ENCODE measurements at places on chromosomes 2 and 18.

DNA sequence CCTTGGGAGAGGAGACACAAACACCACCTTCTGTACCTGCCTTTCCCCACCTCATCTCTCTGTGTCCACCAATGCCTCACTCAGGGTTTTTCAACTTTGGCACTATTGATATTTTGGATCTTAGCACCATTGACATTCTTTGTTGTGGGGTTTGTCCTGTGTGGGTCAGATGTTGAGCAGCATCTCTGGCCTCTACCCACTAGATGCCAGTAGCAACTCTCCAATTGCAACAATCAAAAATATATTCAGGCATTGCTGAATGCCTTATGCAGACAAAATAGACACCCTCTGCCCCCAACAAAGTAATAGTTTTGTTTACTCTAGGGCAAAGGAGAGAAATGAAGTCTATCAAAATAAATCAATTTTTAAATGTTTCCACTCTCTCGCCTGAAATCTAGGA is 1384.3 kb upstream of the NXPH2 start:
- no peak for DNase-seq

- DNase-seq = no peak
Measured at GRCh38 chr2:238176613-238177012, 17.8 kb downstream of the ERFE start.

DNA sequence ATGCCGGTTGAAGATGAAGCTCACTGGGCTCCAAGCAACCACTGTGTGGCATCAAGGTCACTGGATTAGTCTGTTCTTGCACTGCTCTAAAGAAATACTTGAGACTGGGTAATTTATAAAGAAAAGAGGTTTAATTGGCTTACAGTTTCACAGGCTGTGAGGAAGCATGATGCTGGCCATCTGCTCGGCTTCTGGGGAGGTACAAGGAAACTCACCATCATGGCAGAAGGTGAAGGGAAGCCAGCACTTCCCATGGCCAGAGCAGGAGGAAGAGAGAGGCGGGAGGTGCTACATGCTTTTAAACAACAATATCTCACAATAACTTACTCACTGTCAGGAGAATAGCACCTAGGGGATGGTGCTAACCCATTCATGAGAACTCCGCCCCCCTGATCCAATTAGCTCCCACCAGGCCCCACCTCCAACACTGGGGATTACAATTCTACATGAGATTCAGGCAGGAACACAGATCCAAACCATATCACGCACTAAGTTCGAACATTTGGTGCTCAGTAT is 109.7 kb upstream of the MGAT5 start:
- DNase-seq = no peak

GRCh38 chr2:170253721-170254230 is 75.8 kb downstream of the MYO3B start:
- no peak for DNase-seq

DNA sequence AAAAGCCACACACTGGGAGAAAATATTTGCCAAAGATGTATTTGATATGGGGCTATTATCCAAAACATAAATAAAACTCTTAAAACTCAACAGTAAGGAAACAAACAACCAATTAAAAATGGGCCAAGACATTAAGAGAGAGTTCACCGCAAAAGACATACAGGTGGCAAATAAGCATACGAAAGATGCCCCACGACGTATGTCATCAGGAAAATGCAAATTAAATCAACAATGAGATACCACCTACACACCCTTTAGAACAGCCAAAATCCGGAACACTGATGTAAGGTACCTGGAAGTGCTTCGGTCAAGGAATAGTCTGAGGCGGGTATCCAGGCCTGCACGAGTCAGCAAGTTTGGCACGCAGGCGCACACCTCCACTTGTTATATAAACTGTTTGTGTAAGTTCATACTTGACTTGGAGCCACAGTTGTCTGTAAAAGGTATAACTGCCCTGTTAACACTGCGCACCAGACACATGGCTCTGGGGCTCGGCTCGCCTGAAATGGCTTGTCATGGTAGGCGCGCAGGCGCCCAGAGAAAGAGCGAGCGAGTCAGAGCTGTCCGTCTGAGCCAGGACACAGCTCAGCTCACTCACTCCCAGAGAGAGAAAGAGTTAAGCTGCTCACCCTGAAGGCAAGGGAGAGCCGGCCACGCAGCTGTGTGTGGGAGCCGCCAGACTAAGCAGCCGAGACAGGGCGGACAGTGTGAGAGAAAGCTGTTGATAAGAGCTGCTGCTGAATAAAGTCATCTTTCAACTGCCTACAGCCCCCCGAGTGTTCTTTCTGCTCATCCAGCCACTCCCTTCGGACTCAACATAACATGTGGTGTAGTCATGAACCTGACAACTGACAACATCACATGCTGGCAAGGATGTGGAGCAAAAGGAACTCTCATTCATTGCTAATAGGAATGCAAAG is 87.3 kb downstream of the HNRNPLL start:
- DNase-seq = no peak

GRCh38 chr2:127703282-127703681 is 2.0 kb downstream of the SFT2D3 start:
- DNase-seq = no peak

- DNase-seq = no peak
Measured at GRCh38 chr18:22838639-22839277, 94.4 kb upstream of the RBBP8 start.

DNA sequence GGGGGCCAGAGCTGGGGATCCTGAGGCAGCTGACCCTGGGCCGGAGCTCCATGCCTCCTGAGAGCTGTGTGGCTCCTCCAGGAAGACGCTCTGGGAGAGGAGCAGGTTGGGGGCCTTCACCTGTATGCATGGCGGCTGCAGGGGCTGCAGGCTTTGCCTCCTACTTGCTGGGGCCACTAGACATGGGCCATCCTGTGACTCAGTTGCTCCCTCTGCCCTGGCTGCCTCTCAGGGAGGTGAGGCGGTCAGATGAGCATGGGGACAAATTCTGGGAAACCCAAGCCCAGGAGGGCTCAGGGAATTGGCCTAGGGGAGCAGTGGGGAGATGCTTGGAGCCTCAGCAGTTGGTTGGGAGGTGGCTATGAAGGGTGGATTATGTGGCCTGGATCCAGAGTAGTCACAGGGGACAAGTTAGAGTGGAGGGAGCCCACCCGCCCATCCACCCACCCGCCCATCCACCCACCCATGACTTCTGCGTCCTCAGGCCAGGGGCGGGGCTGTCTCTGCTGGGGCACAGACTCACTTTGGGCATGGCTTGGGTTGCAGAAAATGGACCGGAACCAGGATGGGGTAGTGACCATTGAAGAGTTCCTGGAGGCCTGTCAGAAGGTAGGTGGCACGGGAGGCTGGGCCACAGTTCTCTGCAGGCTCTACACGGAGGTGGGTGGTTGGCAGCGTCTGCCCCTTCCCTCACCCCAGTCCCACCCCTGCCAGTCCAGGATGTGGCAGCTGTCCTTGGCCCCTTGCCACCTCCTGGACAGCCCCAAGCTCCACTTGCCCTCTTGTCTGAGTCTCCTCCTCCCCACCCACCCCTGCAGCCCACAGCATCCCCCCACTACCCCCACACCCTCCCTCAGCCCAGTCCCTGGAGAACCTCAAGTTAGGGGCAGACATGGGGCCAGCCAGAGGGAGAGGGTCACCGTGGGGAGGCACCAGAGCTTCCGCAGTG is 19.5 kb upstream of the FAHD2A start:
- no peak for DNase-seq

DNA sequence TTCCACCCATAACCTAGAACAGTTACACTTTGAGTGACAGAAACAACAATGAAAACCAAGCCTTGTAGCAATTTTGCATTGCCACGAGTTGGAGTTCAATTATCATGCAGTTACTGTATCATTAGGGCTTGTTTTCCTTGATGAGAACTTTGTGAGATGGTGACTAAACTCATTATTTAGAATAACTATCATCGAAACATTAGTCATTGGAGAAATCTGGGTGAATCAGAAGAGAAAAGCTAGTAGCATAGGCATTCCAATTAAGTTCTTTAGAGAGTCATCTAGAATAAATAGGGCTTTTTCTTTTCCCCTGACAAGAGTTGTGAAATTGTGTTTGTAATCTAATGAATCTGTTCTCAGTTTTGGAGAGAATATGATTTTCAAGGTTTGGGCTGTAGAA is 122.8 kb upstream of the DOCK10 start:
- DNase-seq = no peak

- peak; percentile 53 for DNase-seq
Measured at GRCh38 chr2:179340678-179341077, 76.0 kb upstream of the SESTD1 start.

DNA sequence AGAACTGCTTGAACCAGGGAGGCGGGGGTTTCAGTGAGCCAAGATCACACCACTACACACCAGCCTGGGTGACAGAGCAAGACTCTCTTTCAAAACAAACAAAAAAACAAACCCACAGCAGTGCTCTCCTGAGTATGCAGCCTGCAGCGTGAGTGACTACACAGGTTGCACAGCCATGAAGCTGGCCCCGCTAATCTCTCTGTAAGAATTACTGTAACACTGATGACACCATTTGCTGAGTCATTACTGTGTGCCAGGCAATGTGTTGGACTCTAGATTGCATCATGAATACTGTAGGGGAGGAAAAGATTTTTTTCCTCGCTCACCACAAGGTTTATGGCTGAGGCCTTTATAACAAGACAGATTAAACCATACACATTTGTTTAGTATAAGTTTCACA is 118.6 kb upstream of the ATP8B1 start:
- DNase-seq = no peak

- DNase-seq = no peak
Measured at GRCh38 chr2:240790370-240791220, 29.4 kb downstream of the KIF1A start.

DNA sequence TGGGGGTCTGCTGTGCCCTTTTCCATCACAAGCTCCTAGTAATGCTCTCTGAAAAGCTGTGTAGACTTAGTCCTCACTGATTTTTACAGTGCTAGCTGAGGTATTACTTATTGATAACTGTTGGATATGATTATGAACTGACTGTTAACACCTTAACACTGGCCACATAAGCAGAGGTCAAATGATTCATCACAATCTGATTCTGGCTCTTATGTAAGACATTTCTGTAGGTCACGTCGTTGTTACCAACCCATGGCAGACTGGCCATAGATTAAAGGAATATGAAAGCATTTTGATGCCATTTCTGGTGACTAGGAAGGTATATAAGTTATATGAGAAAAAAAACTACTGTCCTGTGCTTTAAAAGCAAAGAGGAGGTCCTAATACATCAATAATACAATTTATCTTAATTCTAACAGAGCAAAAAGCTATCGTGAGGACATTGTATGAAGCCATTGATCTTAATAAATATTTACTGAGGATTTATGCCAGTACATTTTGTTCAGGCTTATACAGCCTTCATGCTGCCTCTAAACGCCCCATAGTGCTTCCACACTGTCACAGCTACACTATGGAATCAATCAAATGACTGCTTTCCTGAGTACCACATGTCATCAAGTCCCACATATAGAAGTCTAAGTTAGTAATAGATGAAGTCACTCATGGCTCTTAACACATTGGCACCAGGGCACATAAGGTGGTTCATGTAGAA is 6.9 kb upstream of the RND3 start:
- no peak for DNase-seq

DNA sequence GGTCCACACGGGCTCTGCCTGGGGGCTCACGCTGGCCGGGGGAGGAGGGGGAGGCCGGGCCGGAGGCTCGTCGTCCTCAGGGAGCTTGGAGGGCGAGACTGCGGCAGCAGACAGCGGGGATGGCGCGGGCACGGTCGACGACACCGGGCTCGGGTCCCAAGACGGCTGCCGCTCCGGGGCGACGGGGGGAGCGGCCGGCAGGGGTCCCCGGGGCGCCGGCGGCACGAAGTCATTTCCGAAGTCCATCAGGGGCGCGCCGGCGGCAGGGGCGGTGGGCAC is 491 bp downstream of the RTN4 start:
- no peak for DNase-seq

GRCh38 chr18:44683556-44683955 is 2.9 kb downstream of the SETBP1 start:
- DNase-seq = no peak

GRCh38 chr2:212359425-212360067 is 179.1 kb downstream of the ERBB4 start:
- peak; percentile 30 for DNase-seq

GRCh38 chr2:238458651-238459050 is 31.9 kb downstream of the ASB1 start:
- DNase-seq = no peak

- no peak for DNase-seq
Measured at GRCh38 chr2:65661980-65662653, 229.7 kb upstream of the SPRED2 start.

DNA sequence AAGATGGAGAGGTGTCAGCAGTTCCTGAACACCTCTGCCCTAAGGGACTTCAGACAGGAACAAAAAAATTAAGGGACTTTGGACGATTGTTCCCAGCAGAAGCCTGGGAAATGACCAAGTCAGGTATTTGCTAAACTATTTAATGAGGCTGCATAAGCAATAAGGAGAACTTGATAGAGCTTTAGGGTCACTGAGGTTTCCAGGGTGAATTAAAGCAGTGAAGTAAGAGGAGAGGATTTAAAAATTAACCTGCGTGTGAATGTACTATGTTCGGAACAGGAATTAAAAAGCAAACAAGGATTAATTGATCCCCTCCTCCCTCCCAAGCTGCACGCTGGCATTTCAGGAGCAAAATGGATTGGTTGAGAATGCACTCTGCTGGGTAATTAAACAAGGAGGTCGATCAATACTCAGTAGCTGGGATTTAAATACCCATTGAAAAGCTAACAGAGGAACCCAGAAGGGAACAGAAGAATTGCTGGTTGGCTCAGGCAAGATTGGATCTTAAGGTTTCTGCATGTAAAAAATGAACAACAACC is 157.2 kb downstream of the RNF152 start:
- DNase-seq = peak; percentile 63

DNA sequence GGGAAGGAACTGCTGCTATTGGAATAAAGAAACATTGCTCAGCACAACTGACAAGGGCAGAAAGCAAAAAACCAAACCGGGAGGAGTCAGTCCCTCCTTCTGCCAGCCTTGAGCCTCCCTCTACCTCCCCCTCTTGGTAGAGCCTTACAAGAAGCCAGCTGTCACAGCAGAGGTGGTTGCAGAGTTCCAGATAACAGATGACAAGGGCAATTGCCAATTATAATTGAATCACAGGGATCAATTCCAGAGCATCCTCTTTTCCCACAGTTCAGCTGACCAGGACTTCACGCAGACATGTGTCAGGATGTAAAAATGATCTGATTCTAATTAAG is 548.2 kb upstream of the LRRTM1 start:
- no peak for DNase-seq

- no peak for DNase-seq
Measured at GRCh38 chr2:45833301-45833967, 182.0 kb downstream of the PRKCE start.

GRCh38 chr2:188189356-188189755 is 102.3 kb upstream of the GULP1 start:
- DNase-seq = no peak

- no peak for DNase-seq
Measured at GRCh38 chr2:134468776-134469175, 214.9 kb downstream of the MGAT5 start.
